ENCODE measurements at places on chromosomes 5 and 9.
A peak's percentile ranks its signal among the peaks of the same experiment; 100 is the strongest.

- no peak for DNase-seq
Observed at GRCh38 chr5:20656262-20656661, 668.3 kb upstream of the CDH18 start.

- peak; percentile 39 for DNase-seq
Observed at GRCh38 chr5:95621839-95622629, 2.1 kb downstream of the GPR150 start.

GRCh38 chr5:31626156-31626555 is 12.8 kb upstream of the PDZD2 start:
- DNase-seq: no peak

GRCh38 chr5:106873568-106873967 is 797.2 kb downstream of the EFNA5 start:
- DNase-seq: no peak

- no peak for DNase-seq
Observed at GRCh38 chr5:24208686-24209106, 436.1 kb downstream of the CDH10 start.

DNA sequence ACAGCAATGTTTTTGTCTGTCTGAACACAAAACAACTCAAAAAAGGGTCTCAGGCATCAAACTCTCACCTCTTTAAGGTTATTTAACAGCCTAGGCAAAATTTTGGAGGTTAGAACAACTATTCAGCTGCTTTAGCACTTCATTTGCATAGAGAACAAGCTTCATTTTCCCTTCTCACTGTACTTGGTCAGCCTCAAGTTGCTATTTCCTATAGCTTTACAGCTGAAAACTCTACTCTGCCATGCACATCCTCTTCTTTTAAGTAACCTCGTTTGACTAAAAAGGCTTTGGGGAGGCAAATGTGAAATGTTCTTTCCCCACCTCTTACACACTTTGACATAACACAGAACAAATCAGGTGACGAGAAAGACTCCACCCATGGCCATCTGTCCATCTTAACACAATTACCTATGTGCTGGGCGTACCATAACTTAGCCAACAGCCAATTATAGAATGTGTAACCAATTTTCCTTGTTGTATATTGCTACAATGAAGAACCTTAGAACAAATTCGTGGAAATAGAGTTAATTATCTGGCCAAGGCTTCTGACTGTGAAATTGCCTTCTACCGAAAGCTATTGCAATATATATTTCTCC is 195.7 kb downstream of the DCP2 start:
- no peak for DNase-seq

DNA sequence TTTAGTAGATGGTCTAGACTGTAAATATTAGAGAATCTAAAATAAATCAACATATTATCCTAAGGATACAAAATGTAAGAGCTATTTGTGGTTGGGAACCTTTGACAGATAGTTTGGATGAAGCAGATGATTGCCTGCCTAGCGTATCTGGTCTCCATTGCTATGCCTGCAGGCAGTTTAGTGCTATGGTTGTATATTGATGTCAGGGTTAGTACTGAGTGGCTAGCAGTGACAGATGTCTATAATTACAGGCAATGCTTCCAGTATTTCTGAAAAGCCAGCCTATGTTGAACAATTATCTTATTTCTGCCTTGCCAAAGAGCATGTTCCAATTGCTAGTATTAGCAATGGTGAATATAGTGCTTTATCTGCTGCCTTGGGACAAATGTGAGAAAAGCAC is 151.3 kb upstream of the TLX3 start:
- no peak for DNase-seq

- no peak for DNase-seq
Observed at GRCh38 chr9:71638627-71639026, 129.7 kb downstream of the CEMIP2 start.

GRCh38 chr9:6080154-6080716 is 64.8 kb upstream of the RANBP6 start:
- DNase-seq: peak; percentile 65

DNA sequence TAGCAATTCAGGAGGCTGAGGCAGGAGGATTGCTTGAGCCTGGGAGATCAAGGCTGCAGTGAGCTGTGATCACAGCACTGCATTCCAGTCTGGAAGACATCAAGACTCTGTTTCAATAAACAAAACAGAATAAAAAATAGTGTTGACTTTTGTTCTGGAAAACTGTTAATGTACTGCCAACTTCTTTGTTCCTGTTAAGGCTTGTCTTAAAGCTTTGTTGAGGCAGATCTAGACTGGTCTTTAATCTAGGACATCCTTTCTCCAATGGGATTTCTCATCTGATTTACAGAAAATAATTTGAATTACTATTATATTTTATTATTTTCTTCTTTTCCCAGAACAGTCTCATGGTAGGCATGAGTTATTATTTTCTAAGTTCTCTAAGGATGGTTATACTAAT is 26.0 kb downstream of the BDP1 start:
- DNase-seq: no peak

DNA sequence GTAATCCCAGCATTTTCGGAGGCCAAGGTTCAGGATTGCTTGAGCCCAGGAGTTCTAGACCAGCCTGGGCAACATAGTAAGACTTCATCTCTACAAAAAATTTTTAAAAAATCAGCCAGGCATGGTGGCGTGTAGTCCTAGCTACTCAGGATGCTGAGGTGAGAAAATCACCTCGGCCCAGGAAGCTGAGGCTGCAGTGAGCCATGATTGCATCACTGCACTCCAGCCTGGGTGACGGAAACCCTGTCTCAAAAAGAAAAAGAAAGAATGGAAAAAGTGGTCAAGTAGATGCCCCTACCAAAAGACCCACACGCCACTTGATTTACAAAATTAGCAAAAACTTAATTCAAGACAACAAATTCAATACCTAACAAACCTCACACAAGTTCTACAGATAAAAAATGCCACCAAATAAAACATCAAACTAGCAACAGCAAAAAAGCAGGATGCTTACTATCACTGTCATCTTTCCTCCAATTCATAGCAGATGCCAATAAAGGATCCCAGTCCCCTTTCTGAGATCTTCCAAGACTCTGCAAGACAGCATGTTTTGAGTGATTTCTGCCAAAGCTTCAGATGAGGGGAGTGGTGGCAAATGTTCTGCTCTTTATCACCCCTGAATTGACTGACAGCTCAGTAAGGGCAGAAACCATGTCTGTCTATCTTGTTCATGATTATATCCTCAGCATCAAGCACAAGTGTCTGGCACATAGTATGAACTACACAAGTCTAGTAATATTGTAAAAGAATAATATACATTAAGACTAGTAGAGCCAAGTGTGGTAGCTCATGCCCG is 34.2 kb upstream of the TESK1 start:
- no peak for DNase-seq

- no peak for DNase-seq
Observed at GRCh38 chr9:86700629-86701028, 246.7 kb downstream of the GAS1 start.

DNA sequence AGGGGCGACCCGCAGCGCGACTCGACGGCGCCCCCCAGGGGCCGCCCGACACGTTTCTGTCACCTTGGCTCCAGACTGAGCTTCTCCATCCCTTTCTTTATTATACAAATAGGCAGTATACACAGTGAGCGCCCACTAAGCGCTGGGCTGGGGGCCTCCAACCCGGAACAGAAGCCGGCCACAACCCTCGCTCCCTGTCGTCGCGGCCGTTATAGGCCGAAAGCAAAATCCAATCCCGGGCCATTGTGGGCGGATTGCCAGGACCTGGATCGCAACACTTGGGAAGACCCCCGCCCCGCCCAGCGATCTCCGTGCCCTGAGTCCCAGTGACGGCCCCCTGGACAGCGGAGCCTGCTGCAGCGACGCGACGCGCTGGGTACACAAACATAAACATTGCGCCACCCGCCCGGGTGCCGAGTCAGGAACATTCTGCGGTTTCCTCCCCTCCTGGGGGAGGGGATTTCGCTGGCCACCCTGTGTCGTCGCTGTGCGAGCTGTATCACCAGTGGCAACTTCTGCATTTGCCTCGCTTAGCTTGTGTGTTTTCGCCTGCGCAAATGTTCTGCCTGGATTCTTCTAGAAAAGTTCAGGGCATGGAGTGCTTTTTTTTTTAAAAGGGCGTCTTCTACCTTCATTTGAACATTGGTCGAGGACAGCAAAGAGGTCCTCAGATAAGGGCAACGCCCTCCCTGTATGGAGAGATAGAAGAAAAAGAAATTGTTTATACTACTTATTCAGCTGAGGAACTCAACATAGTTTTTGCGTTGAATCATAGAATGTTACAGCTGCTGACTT is 1.3 kb upstream of the DUSP1 start:
- DNase-seq: peak; percentile 83

DNA sequence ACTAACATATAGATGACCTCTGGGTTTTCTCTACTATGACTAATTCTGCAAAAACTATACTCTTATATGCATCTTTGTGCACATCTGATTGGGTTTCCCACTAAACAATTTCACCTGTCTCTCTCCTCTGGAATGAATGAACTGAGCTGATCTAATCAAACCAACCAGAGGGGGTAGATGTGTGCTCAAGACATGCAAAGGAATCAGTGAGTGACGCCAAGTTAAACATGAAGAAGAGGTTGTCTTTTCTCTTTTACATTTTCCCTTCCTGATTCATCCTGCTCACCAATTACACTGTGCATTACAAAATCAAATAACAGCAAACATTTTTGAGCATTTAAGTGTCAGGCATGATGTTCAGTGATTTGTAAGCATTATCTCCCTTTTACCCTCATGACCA is 29.6 kb upstream of the GRXCR2 start:
- no peak for DNase-seq

GRCh38 chr9:93265972-93266371 is 82.0 kb downstream of the WNK2 start:
- DNase-seq: no peak
